ENCODE measurements at places on chromosomes 7 and 10.

GRCh38 chr7:102873470-102874165 lies 39.2 kb upstream of the LRRC17 start:
- no peak for DNase-seq

- DNase-seq: no peak
Observed at GRCh38 chr7:43569424-43569823, 13.5 kb upstream of the STK17A start.

DNA sequence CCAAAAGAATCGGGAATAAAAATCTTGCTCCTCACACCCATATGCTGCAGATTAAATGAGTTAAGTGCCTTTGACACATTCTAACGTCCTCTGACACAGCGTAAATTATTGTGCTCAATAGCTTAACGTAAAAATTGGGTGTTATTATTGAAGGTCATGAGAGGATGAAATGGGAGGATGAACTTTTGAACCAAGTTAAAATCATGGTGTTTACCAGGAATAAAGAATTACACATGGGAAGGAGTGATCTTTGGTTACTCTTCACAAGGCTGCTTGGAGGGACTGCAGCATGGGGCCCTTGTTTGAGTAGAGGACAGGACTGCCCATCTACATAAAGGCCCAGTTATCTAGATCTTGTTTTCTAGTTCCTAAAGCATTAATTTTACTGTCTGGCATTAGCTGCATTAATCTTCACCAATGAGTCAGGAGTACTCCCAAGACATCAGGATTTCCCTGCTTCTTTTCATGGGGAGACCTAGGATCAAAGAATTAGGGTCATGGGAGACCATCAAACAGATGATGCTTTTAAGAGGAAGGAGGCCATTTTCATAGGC lies 84.9 kb upstream of the PRR15 start:
- DNase-seq: no peak

- DNase-seq: peak; percentile 72
Observed at GRCh38 chr7:28685644-28686417, 272.3 kb downstream of the TRIL start.

- no peak for DNase-seq
Observed at GRCh38 chr7:26487780-26488515, 196.3 kb downstream of the SNX10 start.

Measured in CD4-positive, alpha-beta T cell treated with Interleukin-1 beta for 1 hour (primary cell).